NCI-H1436 treated with DMSO at 0.1 percent for 48 hours (cell line): ENCODE measurements at places on chromosomes 1 and 21.

GRCh38 chr1:183597656-183598347 is 7.5 kb upstream of the NCF2 start:
- DNase-seq, result no peak

GRCh38 chr1:6519491-6519934 is 28.0 kb upstream of the PLEKHG5 start:
- DNase-seq, result no peak

GRCh38 chr1:171798765-171799164 is 17.3 kb downstream of the METTL13 start:
- DNase-seq, result no peak

DNA sequence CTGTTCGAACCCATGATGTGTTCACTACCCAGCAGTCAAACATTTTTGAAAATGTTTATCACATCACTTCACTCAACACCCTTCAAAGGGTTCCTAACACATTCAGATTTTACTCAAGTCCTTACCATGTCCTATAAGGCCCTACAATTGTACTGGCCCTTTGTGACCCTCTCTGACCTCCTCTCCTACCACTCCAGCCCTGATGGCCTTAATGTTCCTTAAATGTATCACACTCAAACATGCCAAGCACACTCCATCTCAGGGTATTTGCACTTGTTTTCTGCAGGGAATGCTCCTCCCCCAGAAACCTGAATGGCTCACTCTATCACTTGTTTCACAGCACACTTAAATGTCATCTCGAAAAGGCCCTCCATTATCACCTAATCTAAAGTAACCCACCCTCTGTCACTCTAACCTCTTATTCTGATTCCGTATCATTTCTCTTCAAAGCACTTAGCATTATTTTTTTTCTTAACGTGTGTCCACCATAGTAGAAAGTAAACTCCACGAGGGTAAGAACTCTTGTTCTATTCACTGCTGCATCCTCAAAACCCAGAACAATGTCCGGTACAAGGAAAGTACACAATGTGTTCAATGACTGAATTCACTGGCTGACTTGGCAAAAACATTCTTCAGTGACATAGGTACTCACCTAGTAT is 7.3 kb downstream of the ARID4B start:
- DNase-seq, result no peak

DNA sequence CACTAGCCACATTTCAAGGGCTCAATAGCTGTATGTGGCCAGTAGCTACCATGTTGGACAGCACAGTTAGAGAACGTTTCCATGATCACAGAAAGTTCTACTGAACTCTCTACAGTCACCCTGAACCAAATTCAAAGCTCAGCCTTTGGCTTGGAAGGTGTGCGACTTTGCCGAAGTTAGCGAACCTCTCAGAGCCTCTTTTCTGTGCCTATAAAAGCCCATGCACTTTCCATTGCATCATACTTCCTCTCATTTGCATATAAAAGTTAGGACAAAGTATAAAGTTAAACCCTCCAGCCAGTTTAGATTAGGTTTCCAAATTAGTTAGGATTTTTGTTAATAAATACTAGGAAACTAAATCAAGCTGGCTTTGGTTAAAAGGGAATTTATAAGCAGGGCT is 4.7 kb upstream of the SLC1A7 start:
- no peak for DNase-seq

- no peak for DNase-seq
These were observed 1.8 kb downstream of the UBAP2L start for GRCh38 chr1:154222518-154222917.
